Immature natural killer cell (primary cell): ENCODE measurements at places on chromosomes 12 and 14.

DNA sequence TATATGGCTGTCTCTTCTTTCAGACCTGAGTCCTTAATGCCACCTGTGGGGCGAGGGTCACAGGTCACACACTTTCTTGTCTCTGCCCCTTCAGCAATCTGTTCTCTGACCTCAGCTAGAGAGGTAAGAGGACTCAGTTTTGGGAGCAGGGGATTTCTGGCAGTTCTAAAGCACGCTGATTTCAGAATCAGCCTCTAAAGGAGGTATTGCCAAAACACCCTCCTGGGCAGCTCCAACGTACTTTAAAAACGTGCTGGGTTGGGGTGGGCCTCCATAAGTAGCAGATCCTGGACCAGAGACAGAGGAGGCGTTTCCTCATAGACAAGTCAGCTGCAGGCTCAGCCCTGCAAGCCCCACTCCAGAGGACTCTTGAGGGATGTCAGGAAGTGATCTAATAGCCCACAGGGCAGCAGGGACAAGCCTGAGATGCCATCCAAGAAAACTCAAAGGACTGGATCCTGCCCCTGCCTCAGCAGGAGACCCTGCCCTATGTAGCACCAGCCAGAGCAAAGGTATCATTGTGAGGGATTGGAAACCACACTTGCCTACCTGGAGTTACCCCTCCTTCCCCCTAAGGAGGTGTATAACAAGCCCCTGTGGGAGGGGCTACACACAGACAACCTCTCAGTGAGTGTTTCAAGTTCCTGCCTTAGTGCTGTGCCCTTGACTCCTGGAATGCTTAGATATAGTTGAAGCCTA is 8.5 kb downstream of the CTDSP2 start:
- no peak for DNase-seq

DNA sequence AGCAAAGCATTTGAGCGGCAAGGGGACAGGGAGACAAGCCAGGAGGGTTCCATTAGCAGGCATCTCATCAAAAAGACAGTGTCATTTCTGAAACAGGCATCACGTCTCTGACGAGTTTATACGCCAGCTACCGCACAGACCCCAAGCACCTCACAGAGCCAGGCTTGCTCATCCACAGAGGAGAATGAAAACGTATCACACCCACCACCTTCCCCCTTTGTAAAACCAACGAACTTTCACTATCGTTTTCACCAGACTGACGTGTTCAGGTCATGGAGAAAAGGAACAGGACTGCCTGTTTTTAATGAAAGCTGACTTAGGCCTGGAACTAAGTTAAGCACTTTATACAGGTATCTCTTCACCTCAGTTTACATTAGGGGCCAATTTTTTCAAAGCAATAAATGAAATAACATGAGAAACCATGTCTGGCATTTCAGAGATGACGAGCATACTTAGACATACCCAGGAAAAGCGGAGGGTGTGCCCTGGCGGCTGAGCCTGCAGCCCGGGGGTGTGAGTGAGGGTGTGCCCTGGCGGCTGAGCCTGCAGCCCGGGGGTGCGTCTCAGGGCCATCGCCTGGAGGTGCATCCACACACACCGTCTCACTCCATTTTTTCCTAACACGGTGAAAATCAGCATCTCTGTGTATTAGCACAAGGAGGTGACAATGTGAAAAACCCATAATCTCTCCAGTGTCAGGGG is 41.9 kb downstream of the STX2 start:
- DNase-seq = peak; percentile 72

DNA sequence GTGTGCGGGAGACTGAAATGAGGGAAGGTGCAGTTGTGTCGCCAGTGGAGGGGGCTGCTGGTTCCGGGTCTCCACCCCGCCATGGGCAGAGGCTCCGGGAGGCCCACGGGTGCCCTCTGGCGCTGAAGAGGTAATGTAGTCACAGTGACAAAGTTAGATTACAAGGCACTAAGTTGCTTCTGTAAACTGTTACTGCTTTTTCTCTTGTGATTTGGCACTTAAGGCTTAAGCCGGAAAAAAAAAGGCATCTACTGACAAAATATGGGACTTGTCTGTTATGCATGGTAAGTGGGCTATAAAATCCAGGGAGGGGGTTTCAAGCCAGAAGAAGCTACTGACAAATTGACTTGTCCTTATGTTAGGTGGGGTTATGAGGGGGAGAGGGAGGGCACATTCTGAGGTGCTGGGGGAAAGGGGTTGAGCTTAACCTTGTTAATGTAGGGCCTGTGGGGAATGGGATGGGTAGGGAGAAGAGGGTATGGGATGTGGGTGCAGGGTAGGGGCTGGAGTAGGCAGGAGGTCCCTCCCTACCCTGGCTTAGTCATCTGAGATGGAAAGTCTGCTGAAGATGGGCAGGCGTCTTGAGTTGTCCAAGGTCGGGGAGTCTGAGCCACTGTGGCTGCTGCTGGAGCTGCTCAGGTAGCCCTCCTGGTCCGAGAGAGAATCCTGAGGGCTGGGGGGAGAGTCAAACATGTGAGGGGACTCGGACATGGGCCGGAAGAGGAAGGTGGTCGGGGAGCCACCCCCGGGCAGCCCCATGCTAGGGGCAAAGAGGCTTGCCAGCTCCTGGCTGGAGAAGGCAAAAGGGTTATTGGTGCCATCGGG is 3.7 kb downstream of the ZFP36L1 start:
- DNase-seq = peak; percentile 85

DNA sequence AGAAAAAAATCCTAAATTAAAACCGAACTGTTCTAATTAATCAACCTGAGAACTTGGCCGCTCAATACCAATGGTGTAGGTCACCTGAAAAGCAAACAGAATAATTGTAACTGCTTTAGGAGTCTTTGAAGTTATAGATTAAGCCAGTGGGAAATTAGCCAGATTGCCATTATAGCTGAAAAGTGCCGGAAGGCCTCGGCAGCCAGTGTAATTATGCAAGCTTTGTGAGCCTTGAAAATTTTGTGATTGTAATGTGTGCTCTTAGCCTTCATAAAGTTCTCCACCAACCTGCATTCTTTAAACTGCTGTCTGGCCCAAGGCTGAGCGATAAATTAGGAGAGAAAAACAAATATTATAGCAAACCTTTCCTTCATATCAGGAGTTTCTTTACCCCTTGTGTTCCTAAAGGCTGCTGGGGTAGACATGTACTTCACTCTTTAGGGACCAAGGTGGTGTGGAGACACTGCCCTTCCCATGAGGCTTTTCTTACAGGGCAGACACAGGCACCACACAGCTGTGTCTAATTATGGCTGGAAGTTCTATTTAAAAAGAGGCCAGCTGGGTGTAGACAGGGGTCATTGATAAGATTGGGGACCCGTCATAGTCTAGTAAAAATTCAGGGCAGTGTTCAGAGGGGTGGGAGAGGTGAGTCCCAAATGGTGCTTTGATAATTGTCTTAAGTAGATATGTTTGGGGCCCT is 991.2 kb downstream of the FLRT2 start:
- DNase-seq = no peak

DNA sequence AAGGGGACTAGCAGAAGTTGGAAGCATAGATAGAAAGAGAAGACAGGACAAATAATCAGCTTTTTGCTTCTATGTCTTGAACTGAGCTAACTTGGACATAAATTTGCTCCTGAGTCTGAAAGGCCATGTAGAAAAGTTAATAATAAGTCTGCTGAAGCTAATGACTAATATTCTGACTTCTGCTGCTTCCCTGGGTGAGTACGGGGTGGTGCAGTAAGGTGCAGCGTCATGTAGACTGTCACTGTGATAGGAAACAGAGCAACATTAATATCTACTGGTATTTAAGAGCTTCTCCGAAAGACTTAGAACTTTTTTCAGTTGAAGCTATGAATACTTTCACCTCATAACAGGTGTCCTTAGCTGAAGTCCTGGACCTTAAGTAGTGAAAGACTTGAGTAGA is 34.1 kb upstream of the CPM start:
- DNase-seq = no peak

GRCh38 chr12:63404611-63405010 is 253.6 kb upstream of the AVPR1A start:
- no peak for DNase-seq

DNA sequence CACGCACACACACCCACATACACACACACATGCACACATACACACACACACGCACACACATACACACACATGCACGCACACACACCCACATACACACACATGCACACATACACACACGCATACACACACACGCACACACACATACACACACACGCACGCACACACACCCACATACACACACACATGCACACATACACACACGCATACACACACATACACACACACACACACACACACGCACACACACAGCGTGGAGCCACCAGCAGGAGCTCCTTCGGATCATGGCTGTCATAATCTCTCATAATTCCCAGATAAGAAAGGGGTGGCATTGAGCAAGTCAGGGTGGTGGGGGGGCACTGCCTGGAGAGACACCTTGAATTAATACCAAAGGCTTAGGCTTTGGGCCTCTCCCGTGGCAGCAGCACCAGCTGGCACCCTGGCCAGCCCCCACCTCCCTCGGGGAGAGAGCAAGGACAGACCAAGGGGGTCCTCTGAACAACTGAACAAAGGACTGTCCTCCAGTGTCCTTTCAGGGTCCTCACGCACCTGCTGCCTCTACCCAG is 21.9 kb downstream of the ANO2 start:
- no peak for DNase-seq

- DNase-seq = no peak
Observed at GRCh38 chr12:50506753-50507473, 2.1 kb downstream of the DIP2B start.

DNA sequence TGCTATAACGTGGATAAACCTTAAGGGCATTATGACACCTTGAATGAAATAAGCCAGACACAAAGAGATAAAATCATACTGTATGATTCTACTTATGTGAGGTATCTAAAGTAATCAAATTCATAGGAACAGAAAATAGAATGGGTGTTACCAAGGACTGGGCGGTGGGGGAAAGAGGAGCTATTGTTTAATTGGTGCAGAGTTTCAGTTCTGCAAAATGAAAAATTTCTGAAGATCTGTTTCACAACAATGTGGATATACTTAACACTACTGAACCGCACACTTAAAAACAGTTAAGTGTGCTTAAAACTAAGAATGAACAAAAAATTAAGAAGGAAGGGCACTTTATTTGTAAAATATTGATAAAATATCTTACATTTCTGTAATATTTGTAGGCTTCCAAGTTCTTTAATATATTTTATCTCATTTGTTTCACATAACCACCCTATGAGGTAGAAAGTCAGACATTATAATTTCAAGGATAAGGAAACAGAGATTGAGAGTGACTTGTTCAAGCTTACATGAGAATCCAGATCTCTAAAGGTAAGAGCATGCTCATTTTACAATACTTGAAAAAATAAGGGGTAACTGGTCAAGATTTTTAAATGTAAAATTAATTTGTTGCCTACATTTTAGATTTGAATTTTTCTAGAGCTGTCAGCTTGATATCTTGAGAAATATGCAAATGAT is 14.9 kb downstream of the LTA4H start:
- DNase-seq = no peak

DNA sequence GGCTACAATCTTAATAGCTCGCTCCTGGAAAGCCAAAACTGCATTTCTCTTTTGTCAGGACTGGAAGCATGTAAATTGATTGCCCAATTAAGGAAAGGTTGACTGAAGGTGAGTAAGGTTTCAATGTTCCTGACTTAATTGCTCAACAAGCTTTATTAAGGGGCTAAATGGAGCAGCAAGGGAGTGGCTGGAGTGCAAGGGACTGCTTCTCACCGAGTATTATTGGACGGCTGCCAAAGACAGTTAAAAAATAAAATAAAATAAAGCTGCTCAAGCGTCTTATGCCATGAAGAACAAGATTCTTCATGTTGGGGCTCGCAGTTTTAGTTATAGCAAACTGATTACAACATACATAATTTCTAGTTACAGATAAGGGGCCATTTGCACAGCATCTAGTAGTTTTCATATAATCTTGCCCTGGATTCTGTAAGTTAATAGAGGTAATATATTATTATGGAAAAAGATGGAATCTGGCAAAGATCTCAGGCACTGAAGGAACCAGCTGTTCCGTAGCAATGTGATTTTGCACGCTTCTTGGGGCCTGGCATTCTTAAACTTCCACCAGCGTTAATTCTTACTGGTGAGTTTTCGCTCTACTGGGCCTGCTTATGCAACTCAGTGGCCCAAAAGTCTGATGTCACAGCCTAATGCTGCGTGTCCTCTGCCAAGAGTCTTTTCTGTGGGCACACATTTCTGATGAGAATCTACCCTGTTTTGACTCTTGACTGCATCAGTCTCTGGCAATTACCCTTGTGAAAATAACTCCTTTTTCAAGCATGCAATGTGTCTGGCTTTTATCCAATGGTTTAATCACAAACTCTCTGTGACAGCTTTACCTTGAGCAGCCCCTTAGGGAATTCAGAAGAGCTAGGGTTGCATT is 108.5 kb downstream of the SLC38A1 start:
- DNase-seq = no peak

DNA sequence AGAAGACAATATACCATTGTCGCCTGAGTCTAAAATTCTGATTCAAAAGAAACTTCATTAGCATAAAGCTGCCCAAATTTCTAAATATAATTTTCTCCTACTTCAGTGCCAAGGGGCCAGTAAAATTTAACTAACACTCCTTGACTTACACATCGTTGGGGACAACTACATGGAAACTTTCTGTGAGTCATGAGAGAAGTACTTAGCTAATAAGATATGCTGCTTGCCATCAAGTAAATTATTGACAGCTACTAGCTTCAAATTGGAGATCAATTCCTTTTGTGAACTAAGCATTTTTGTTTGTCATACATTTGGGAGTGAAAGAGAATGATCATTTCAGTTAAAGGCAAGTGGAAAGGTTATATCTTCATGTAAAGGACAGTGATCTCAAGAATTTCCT is 373.3 kb downstream of the MDGA2 start:
- DNase-seq = no peak

GRCh38 chr12:4191642-4192041 is 81.9 kb upstream of the CCND2 start:
- DNase-seq = no peak

DNA sequence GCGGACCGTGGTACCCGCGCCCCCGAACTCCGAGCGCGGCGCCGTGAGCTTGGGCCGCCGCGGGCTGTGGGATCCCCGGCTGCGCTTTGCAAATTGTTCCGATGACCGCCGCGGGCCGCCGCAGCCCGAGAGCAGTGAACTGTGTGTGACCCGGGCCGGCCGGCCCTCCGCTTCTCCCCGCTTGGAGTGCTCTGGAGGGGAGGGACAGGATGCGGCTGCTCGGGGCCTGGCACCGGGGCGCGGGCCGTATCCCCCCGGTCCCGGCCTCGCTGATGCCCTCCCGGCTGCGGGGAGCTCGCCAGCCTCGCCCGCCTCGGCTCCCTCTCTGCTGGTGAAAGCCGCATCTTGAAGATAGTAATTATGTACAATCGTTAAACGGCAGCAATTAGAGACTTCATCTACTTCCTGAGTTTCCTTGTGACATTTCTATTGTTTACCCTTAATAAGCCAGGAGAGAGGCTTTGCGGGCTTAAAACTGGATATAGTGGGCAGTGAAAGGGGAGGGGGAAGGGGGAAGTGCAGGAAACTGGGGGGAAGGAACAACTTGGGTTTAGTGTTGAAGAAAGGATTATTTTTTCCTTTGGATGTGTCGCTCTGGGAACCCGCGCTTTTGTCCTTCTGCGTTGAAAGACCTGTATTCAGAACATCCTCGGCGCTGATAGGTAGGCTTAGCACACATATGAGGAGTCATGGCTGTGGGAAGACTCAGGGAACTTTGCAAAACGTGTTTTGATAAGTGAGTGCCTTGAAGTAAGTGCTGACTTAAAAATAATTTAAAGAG is 1.2 kb downstream of the PELI2 start:
- DNase-seq = peak; percentile 46
